ENCODE measurements at places on chromosomes 11 and 22.
A peak's percentile ranks its signal among the peaks of the same experiment; 100 is the strongest.

DNA sequence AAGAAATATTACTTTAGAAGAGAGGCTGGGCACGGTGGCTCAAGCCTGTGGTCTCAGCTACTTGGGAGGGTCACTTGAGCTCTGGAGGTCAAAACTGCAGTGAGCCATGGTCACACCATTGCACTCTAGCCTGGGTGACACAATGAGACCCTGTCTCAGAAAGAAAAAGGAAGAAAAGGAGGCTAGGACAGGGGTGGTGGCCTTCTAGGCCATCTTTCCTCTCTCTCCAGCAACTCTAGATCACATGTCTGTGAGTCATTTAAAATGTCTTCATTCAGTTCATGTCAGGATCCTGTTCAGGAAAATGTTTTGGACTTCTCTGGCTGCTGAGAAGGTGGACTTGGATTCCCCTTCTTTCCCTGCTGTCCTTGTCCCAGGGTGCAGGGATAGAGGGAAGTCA lies 53.3 kb downstream of the PPFIA1 start:
- DNase-seq, result no peak

GRCh38 chr11:116928102-116928777 lies 90.8 kb upstream of the APOA1 start:
- no peak for DNase-seq

DNA sequence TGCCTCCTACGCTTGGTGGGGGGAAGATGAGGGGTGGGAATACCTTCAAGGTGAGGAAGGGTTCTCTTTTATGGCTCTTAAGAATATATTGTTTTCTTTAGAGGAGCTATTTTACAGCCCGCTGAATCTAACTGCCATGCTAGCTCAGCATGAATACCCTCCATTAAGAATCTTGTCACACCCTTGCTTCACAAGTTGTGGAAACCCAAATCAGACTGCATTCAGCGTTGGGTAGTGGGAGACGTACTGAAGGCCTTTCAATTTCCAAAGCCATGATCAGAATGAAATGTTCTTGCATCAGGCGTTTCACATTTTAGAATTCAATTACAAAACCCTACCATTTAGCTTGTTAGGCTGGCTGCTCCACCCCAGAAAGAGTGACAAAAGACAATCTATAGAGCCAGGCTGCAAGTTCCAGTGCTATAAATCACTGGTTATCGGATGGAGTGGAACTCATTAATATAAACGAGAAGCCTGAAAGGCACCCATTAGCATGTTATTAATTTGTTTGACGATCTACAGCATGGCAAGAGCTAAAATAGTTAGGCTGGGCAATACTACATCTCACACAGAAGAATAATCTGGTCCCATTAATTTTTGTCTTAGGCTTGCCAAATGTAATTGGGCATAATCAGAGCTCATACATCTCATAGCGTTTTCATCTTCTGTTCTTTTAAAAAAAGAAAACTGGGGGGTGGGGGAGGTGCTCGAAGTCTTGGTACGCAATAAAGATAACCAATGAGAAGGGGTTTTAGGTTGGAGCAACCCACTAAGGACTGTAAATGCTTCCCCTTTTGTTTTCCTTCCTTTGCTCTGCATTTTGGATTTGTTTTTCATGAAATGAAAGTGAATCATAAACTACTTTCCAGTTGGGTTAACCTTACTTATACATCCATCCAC lies 57.5 kb downstream of the ABTB2 start:
- DNase-seq, result peak; percentile 28

GRCh38 chr22:31776231-31776630 lies 22.4 kb downstream of the DEPDC5 start:
- no peak for DNase-seq

DNA sequence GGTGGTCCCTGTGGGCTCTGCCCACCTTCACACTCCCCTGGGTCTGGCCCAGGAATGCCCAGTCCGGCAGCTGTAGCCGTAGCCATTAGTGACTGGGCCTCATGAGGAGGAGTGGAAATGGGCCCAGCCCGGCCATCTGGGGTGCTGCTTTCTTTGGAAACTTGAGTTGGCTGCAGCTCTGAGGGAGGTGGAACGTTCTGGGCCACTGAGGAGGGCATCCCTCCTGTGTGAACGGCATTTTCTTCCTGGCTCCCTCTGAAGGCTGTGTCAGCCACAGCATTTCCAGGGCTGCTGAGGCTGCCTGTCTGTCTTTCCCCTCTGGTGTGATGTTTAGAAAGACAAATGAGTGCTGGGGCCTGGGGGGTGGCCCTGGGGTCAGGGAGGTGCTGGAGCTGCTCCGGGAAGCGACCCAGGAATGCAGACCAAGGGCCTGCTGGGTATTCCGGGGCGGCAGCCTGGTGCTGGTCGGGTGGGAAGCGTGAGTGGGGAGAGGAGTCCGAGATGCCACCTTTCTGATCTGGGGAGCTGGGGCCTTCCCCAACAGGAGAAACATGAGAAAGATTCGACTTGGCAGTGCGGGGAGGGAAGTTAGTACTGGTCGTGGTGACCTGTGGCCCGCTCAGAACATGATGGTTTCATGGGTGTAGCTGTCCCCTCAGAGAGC lies 27.1 kb downstream of the PTDSS2 start:
- DNase-seq, result no peak

- no peak for DNase-seq
Observed at GRCh38 chr11:128733440-128734102, 39.7 kb downstream of the FLI1 start.

GRCh38 chr11:19822531-19822930 lies 109.9 kb downstream of the NAV2 start:
- DNase-seq, result no peak

DNA sequence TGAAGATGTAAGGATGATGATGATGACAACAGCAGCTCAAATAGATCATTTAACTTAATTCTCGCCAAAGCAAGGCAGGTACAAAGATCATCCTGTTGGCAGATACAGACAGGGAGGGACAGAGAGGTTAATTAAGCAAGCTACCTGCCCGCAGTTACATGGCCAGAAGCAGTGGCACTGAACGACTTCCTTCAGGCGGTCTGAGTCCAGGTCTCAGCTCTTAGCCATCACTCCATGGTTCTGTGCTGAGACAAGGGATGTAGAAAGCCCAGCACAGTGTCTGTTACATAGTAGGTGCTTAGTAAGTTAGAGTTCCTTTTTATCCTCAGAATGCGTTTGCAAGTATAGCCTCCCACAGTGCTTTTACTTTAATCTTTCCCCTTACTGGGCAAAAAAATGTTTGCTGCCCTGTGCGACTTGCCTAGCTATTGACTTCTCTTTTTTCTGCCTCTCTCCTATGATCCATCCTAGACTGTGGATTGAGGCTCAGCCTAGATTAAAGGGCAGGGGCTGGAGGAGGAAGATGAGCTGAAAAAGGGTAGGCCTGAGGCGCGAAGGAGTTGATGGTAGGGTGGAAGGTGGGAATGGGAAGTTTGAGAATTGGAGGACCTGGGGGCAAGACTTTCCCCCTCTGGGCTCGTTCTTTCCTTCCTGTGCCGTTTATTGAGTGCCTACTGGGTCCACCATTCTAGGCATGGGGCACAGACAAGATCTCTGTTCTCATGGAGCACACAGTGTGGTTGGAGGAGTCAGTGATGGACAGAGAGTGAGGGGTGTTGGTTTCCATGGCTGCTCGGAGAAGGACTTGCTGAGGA lies 108.2 kb upstream of the OR4B1 start:
- DNase-seq, result no peak

- DNase-seq, result no peak
Observed at GRCh38 chr11:1746511-1746931, 3.9 kb downstream of the IFITM10 start.

DNA sequence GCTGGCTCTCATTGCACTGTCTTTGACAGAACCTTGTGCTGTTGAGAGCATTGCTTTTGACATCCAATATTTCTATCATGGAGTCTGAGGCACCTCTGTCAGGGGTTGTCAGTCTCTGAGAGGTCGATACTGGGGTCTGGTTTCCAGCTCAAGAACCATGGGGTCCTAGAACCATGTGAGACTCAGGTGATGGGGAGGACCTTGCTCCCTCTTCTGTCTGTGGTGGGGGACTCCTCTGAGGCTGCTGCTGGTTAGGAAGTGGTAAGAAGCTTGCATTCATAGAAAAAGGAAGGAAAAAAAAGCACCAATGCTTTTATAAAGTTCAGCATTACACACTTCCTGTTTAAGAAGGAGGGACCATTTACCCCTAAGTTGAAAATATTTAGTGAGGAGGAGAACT lies 91.8 kb upstream of the CD44 start:
- DNase-seq, result no peak

GRCh38 chr22:46910624-46911023 lies 148.2 kb downstream of the TBC1D22A start:
- no peak for DNase-seq

DNA sequence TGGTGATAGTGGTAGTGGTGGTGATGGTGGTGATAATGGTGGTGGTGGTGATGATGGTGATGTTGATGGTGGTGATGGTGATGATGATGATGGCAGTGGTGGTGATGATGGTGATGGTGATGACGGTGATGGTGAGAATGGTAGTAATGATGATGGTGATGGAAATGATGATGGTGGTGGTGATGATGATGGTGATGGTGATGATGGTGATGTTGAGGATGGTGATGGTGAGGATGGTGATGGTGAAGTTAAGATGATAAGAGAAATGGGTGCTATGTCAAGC lies 11.8 kb downstream of the MRGPRG start:
- no peak for DNase-seq

DNA sequence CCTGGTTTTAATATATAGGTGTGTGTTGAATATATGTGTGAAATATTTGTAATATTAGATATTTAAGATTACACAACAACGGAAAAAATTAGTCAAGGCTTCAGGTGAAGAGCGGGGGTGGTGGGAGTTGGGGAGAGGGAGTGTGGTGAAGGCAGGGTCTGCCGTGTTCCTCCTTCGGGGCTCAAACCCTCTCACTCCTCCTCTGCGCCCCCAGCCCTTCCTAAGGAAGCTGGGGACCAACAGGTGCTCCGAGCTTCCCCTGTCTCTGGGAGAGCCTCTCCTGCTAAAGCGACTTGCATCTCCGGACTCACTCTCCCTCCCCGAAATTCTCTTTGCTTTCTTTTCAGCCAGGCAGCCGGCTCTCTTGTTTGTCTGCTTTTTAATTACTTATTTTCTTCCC lies 960 bp upstream of the CADM1 start:
- no peak for DNase-seq

DNA sequence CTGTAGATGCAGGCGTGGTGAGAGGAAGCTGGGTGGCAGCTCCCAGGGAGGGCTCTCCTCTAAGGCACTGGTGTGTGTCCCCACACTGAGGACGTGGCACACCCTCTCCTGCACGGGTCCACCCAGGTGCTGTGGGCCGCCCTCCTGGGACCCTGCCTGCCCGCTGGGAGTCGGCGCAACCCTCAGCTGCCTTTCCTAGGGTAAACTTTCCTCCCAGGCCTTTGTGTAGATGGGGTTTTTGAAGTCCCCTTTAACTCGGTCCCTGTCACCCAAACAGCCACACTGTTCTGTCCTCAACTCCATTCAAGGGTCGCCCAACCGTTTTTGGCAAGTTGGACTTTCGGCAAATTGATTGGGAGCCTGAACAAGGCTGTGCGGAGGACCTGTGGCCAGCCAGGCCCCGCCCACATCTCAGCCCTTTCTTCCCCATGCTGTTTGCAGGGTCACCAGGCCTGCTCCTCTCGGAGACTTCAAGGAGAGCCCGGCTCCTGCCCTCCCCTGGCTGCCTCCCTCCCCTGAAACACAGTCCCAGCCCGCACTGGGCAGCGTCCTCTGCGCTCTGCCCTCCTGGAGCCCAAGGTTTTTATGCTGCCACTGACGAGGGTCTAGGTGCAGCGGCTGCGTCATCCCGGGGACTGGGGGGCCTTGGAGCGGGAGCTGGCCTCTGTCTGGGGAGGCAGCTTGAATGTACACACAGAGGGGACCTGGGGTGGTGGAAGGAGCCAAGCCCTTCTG lies 1126.2 kb downstream of the BRD1 start:
- DNase-seq, result no peak

GRCh38 chr22:17980015-17980590 lies 44.3 kb downstream of the MICAL3 start:
- no peak for DNase-seq

- no peak for DNase-seq
Observed at GRCh38 chr11:134479206-134480135, 67.4 kb upstream of the B3GAT1 start.

GRCh38 chr22:43891360-43892182 lies at the start of gene PNPLA5:
Gene PNPLA5 (minus strand): TSS chr22:43892013. CDS start chr22:43891880, 133 bp downstream.
- DNase-seq, result no peak

DNA sequence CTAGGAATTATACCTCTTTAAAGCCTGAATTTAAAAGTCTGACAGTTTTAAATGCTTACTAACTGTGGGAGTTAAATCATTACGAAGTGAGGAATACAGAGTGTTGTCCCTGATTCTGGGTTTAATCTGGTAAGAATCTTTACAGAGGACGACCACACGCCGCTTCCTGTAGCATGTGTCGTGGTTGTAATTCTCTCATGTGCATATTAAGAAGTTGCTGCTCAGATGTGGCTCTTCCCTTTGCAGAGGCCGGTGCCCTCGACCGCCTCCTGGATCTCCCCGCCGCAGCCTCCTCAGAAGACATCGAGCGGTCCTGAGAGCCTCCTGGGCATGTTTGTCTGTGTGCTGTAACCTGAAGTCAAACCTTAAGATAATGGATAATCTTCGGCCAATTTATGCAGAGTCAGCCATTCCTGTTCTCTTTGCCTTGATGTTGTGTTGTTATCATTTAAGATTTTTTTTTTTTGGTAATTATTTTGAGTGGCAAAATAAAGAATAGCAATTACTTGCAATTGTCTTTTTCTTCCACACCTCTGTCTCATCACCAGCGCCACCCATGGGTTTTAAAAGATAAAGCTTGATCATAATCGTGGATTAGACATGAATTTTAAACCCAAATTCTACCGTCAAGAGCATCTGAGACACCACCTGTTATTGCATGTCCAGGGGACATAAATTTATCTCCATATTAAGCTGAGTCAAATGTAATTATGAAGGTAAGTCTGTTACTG lies 6.5 kb downstream of the GAL start:
- DNase-seq, result no peak
